ENCODE measurements at places on chromosomes 13 and 19.

DNA sequence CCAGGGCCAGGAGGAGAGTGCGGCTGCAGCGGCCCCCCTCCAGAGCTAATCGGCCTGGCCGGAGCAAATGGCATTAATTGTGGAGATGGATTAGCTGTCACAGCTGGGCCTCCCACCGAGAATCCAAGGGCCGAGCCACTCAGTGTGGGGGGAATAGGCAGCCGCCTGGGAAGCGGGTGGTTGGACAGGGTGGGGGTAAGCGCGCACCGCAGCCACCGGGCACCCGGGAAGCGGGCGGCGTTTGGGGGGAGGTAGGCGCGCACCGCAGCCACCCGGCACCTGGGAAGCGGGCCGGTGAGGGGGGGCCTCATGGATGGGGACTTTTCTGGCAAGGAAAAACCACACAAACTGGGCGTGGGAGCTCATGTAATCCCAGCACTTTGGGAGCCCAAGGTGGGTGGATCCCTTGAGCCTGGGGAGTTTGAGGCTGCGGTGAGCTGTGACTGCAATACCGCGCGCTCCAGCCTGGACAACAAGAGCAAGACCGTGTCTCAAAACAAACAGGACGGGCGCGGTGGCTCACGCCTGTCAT is 9.7 kb downstream of the R3HDM4 start:
- DNase-seq, result peak; percentile 74

GRCh38 chr13:41013835-41014234 is 5.3 kb downstream of the ELF1 start:
- no peak for DNase-seq

GRCh38 chr19:1871140-1871597 is 7.8 kb upstream of the KLF16 start:
- peak; percentile 9 for DNase-seq

DNA sequence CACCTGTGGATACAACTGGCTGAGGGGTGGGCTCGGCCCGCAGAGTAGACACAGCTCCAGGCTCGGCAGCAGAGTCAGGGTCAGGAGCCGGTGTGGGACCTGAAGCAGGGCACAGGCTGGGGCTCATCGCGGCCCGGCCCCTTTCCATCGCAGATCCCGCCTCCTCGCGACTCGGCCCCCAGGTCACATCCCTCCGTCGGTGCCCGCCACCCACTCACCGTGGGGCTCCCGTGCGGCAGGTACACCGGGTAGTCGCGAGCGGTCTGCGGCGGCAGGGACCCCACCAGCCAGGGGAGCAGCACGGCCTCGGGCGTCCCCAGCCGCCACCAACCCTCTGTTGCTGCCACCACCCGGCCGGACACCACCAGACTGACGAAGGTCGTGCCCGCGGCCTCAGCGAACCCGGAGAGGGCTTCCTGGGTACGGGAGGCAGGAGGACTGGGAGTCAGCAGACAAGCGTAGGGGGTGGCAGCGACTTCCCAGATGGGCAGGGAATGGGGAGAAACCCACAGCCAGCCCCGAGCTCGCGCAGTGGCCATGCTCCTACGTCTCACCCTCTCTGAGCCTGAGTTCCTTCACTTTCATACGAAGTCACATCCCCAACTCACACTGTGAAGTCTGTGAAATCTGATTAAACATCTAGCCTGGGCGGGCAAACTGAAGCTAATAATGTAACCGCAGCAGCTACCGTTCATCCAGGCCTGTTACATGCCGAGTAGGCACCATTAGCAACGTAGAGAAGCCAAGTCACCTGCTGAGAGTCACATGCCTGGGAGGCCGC is 3.7 kb downstream of the FUZ start:
- DNase-seq, result peak; percentile 66

GRCh38 chr13:55263045-55263444 is 1877.7 kb upstream of the PRR20A start:
- no peak for DNase-seq

- peak; percentile 75 for DNase-seq
Observed at GRCh38 chr13:33218020-33218419, 67.5 kb downstream of the STARD13 start.

DNA sequence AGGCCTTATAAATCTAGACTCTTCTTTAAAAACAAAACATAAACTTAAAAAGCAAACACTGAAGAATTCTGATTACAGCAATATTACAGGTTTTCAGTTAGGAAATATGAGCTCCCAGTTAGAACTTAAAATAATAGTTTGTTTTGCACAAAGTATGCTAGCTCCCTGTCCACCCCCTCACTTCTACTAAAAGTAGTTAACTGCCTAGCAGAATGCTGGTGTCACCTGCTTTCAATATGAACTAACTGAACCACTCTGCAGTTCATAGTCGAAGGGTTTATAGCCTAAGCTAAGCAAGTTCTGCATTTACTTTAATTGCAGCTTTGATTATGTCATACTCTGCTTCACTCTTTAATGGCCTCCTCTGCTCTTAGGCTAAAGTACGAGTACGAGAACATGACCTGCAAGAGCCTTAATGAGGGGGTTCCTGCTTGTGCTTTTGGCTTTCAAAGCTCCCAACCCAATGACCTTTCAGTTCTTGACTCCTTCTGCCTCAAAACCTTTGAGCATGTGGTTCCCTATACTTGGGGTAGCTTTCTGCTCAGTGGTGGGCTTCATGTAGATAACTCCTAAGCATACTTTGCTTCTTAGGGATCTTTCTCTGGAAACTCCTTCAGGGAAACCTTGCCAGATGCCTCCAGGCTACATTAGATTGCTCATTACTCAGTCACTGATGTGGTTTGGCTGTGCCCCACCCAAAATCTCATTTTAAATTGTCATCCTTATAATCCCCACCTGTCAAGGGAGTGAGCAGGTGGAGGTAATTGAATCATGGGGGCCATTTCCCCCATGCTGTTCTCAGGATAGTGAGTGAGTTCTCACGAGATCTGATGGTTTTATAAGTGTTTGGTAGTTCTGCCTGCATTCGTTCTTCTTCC is 278.9 kb upstream of the ARGLU1 start:
- DNase-seq, result no peak

Measured in stomach (tissue), 19 donors.